ENCODE measurements at places on chromosomes 2 and 18.

GRCh38 chr2:81895620-81896250 lies 1591.2 kb upstream of the LRRTM1 start:
- DNase-seq: no peak

GRCh38 chr18:45562567-45563479 lies 52.5 kb upstream of the SLC14A2 start:
- no peak for DNase-seq

DNA sequence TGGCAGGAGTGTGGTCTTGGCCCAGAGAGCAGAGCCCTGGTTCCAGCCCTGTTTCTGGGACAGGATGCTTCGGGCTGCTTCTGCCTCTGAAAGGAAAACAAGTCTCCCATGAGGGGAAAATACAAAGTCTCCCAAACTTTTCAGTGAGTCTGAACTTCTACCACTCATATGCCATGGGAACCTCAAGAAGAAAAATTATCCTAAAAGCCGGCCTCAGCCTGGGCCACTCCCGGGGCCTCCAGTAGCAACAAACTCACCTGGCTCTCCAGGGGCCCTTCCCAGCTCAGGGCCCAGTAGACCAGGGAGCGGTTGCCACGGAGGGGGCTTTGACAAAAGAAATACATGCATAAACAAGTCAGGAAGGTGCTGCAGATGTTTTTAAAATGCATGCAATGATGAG lies 289.2 kb upstream of the HDAC4 start:
- no peak for DNase-seq

- DNase-seq: no peak
Measured at GRCh38 chr2:39266916-39267434, 23.2 kb upstream of the CDKL4 start.

- no peak for DNase-seq
Measured at GRCh38 chr2:200172521-200172920, 134.0 kb upstream of the SPATS2L start.

- DNase-seq: no peak
Measured at GRCh38 chr18:31553800-31554199, 37.9 kb upstream of the TTR start.

DNA sequence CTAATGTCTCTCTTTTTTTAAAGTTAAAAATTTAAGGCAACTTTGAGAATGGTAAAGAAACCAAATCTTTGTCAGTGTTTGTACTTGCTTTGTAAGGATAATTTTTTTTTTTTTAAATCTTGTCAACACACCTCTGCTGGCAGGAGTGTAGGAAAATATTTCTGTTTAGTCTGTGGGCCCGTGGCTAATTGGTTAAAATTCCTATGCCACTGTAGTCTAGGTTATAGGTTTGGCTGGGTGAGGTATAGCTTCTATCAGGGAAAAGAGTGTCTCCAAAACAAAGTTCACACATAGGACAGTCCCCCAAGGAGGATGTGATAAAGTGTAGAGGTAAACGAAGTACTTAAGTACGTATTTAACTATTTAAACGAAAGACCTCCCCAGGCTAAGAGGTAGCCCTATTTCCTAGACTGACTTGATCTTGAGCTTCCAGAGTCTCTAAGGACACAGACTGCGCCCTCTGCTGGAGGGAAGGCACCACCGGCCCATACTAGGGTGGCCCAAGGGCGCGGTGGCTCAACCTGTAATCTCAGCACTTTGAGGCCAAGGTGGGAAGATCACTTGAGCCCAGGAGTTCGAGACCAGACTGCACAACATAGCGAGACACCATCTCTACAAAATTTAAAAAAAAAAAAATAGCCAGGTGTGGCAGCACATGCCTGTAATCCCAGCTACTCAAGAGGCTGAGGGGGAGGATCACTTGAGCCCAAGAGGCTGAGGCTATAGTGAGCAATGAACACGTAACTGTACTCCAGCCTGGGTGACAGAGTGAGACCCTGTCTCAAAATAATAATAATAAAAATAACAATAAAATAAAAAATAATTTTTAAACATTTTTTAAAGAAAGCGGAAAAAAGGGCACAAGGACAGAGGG lies 8.9 kb downstream of the TEX44 start:
- peak; percentile 81 for DNase-seq

GRCh38 chr2:241324775-241325174 lies 9.1 kb downstream of the SEPTIN2 start:
- no peak for DNase-seq
